ENCODE measurements at places on chromosomes 6 and 20.

DNA sequence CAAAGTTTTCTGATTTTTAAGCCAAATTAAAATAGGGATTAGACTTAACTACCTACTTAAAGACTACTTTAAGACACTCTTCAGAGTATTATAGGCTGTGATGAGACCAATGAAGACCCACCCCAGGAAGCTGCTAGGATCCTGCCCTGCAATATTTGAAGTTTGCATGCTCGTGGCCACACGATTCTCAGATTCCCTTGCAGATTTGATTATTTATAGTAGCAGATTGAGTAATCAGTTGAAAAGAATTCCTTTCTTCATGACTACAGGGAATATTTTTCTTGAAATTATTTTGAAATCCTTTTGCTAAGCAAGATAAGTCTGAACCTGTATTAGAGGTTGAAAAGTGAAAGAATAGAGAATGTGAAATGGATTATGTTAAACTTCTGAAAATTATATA is 122.3 kb downstream of the B3GAT2 start:
- DNase-seq: no peak

DNA sequence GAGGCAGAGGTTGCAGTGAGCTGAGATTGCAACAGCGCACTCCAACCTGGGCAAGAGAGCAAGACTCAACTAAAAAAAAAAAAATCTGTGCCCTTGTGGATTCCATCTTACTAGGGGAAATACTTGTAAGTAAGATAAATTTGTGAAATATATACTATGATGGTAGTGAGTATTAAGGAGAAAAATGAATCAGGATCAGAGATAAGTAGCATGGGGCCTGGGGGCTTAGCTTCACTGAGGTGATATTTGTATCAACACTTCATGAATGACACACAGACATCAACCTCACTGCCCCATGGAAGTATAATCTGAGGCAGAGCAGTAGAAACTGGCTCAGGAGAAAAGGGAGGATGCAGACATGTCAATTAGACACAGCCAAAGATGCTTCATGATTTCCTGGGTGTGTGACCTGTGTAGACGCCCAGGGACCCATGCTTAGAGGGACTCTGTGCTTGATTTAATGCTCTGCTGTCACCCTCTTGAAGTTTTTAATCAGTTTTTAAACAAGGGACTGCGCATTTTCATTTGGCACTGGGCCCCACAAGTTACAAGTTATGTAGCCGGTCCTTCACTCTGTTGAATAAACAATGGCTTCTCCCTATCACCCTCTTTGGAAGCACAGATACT is 41.9 kb downstream of the PCNA start:
- DNase-seq: no peak

DNA sequence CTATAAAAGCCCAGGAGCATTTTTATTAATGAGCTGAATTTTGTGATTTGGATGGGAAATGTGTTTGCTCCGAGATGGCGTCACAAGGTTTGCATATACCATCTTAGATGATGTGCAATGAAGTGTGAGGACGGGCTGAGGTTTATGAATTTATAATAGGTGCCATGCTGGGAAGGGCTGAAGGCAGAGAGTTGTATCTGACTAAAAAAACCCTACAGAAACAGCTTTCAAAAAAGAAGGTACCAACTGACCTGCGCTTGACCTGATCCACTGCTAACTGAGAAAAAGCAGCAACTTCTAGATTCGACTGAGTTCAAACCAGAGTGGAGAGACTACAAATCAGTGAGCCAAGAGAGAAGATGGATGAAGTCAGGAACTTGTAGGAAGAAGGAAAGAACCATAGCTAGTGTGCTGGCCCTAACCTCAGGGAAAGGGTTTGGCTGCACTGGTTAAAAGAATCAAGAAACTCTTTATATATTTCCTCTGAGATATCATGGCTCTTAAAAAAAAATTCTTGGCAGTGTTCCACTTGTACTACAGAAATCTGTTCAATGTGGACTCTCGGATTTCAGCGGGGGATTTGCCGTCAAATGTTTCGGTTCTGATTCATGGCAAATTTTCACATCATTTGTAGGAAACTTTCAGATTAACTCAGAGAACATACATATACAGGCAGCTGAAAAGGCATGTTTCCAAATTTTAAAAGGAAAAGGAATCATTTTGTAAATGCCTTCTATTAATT is 56.5 kb upstream of the HDGFL1 start:
- DNase-seq: no peak

DNA sequence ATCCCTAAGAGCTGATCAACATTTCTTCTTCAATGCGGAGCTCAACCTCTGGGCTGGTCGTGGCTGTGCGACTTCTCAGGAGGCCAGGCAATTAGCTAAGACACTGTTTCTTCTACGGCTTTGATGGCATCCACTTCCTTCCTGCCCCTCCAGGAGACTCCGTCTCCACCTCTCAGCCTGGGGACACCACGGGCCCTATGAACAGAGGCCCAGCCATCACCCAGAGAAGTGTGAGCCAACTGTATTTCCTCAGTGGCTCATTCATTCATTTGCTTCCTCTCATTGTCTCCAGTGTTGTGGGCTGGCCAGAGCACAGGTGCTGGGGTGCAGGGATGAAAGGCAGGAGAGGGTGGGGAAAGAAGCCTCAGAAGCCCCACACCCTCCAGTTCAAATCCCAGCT is 51.8 kb upstream of the APCDD1L start:
- no peak for DNase-seq

- DNase-seq: peak; percentile 62
Observed at GRCh38 chr6:116528780-116529179, 16.7 kb downstream of the TRAPPC3L start.

- no peak for DNase-seq
Observed at GRCh38 chr6:76615395-76615794, 542.9 kb upstream of the IMPG1 start.

DNA sequence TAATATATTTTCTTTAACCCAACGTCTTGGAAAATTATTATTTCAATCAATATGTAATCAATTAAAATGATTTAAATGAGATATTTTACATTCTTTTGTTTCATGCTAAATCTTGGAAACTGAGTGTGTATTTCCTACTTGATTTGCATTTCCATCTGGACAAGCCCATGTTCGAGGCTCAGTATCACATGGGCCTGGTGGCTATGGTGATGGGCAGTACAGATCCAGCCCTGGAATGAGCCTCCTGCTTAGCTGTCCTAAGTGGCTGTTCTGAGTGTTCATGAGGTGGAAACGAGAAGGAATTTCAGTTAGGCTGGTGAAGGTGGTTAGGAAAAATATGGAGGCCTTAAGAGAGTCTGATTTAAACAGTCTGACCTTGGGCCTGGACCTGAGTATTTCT is 73.0 kb upstream of the ATXN1 start:
- DNase-seq: no peak

- no peak for DNase-seq
Observed at GRCh38 chr6:140871911-140872310, 1260.8 kb upstream of the GJE1 start.

DNA sequence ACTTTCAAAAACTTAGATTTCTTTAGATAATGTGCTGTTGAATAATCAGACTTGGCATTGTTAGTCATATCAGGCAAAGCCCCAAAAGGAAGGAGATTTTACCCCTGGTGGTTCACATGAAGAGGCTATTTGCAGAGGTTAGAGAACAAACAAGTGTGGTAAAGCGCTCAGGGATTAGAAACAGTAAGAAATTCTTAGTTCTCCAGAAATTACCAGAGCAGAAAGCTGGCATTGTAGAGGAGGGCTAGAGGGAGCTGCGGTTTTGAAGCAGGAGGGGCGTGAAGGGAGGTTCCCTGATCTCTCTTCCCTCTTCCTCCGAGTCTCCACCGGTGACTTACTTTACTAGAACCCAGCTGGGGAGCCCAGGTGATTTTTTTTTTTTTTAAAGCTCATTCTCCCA is 10.2 kb downstream of the MYO6 start:
- DNase-seq: no peak

DNA sequence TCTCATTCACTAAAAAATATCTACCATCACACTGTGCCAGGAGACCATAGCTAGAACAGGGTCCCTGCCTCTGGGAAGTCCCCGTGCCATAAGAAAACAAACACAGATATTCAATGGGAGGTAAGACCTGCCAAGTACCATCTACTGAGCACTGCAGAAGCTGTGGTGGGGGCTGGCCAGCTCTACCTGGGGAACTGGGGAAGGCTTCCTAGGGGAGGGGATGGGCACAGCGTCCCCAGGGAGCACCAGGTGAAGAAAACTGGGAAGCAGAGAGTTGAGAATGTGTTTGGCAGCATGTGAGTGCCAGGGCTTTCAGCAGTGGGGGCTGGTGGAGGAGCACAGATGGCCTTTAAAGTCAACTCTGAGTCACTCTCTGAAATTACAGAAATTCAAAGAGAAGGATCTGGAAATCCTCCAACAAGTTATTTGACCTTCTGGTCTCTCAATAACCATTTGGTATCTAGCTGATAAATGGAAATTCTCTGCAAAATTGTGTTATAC is 85.2 kb downstream of the SHLD1 start:
- DNase-seq: peak; percentile 43

GRCh38 chr20:1323256-1323655 is 5.7 kb downstream of the SDCBP2 start:
- no peak for DNase-seq

DNA sequence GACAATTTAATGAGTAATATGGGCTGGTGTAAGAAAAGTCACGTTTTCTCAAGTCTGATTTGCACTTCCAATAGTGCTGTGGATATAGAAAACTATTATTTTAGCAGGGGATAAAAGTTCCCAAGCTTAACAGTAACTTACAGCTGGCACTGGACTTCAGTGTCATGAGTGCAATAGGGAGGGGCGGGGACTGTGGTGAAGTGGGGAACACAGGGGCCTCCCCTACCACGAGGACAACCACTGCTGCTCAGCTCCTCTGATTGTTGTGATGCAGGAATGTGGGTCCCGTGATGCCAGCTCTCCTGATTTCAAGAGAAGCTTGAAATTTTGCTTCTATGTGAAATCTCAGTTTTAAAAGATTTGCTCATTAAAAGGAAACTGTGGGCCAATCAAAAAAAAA is 24.0 kb downstream of the SLC13A3 start:
- no peak for DNase-seq

GRCh38 chr6:31585491-31585890 is 586 bp upstream of the LST1 start:
- peak; percentile 45 for DNase-seq

DNA sequence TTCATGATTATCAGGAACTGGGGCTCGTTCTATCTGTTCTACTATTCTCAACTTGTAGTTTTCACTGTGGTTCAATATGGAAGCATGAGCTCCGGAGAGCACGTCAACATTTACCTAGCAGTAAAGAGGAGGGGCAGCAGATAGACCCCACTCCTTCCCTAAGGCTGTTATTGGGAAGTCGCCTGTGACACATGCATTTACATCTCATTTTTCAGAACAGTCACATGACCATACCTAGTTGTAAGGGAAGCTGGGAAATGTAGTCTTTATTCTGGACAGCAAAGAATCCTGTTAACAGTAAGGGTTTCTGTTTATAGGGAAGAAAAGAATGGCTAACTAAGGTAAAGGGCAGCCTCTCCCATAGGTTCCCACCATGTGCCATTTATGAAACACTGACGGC is 158.3 kb downstream of the ZFP64 start:
- no peak for DNase-seq

DNA sequence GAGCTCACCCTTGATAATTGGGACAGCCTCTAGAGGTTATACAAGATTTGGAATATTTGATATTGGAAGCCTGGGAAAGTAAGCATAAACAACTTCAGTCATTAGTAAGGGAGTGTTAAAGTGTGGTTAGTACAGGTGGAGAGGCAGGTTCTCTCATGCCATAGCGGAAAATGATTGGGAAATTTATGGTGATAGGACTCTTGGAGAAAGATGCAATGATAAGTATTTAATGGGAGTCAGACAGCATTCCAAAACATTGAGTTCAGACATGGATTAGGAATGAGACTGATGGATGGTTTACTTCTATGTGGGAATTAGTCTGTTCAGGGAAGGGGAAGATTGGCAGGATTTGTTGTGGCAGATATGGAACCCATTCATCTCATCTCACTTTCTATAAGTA is 152.7 kb downstream of the MCHR2 start:
- DNase-seq: no peak

DNA sequence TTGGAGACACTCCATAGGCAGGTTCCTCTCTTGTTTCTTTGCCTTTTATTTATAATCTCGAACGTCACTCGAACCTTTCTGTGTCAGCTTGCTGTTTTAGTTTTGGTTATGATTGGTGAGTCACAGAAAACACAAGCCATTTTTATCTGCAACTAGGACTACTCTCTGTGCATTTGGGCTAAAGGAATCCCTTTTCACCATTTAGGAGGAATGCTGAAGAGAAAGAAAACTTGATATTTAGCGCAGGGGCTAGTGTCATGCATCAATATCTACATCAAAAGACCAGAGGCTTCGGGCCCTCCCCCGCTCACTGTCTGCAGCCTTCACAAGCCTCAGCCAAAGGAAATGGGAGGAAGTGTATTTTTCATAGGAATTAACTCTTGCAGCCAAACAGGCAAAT is 507.8 kb upstream of the CITED2 start:
- DNase-seq: no peak

DNA sequence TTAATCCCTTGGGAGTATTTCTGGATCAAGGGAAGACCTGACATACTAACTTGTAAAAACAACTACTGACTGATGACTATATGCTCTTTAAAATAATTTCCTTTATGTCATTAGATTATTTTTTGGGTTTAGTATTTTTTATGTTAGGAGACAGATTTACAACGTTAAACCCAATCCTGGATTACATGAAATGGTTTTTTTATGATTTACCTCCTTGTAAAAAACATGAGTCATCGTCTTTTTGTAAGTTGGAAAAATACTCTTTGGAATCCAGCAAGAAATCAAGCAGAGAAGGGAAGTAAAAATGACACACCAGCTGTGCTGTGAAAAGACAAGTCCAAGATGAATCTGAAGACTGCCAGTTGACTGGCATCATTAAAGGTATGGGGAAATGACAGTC is 6.7 kb downstream of the STK4 start:
- no peak for DNase-seq

DNA sequence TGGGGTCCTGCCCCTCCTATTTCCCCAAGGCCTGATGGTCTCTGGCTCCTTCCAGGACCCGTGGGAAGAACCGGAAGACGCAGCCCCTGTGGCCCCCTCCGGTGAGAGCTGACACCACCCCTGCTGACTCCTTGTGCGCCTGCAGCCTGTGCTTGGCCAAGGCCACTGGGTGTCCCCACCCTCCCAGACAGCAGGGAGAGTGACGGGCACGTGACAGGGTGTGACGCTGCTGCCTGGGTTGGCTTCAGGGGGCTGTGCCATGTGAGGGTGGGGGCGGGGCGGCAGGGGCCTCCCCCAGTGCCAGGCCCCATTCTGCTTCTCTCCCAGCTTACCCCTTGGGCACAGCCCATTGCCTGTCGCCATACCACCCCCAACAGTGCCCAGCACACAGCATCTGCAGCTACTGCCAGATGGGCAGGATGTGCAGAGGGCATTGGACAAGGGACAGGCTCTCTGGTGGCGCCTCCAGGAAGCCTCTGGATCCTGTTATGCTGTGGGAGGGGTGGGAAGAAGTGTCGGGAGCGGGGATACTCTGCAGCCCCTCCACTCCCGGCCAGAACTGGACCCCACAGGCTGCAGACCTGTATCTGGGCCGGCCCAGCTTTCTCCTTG is 2.9 kb downstream of the BIRC7 start:
- DNase-seq: peak; percentile 13

- DNase-seq: no peak
Observed at GRCh38 chr20:60107621-60108390, 149.6 kb downstream of the CDH26 start.

GRCh38 chr6:2988426-2989331 is 11.0 kb upstream of the NQO2 start:
- DNase-seq: peak; percentile 97

Measured in SW 1271 (cell line).